ENCODE measurements at places on chromosomes 11 and 22.

DNA sequence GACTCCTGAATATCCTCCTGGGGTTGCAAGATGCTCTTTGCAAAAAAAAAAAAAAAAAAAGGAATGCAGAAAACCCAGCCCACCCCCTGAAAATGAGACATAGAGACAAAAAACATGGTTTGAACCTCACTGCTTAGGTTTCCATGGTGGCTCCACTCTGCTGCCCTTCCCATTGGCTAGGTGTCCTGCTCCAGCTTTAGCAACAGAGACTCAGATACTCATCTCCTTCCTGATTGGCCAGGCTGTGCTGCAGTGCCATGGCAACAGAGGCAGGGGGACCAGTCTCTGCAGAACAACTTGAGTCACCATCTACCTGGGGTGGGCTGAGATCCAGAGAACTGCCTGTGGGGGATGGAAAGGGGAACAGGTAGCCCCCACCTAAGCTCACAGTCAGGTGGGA, 17.4 kb upstream of the YWHAH start:
- no peak for DNase-seq

DNA sequence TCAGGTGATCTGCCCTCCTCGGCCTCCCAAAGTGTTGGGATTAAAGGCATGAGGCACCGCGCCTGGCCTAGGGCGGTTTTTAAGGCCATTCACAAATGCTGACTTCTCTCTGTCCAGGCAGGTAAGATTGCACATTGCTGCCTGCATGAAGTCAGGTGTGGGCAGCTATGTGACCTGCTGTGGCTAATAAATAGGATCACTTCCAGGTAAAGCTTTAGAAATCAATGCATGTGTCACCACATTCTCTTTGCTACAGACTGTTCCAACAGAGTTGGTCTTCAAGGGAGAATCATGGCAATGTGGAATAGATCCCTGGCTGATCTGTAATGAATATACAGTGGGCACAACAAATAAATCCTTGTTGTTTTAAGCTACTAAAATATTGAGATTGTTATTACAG, 260.3 kb upstream of the PITPNB start:
- DNase-seq: no peak

GRCh38 chr11:14764179-14764578, 120.6 kb downstream of the PDE3B start:
- no peak for DNase-seq

DNA sequence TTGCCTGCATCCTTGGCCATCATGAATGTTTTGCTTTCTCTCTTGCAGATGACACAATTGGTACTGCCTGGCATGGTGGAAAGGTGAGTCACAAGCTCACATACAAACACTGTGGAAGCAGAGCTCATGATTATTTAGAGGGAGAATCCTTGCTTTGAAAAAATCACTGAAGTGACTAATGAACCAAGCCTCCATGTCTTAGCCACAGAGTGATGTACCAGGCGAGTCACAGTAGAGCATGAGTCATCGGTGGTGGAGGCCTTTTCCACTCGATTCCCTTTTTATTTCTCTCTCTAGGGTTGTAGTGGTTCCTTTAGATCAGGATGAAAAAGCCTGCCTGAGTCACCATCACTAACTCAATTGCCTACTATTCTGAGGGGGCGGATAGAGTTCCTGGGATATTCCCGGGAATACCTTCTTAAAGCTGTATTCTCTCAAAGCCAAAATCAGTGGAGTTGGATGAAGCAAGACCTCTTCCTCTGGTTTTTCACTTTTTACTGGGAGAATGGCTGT, 49.6 kb upstream of the ALKBH3 start:
- no peak for DNase-seq

GRCh38 chr22:29309332-29310064, 3.0 kb downstream of the GAS2L1 start:
- no peak for DNase-seq

GRCh38 chr22:19629331-19629719, 85.0 kb upstream of the SEPTIN5 start:
- no peak for DNase-seq

GRCh38 chr22:30439836-30440235, 14.3 kb downstream of the MTFP1 start:
- DNase-seq: no peak

GRCh38 chr22:36378080-36378868, 9.5 kb downstream of the MYH9 start:
- DNase-seq: no peak

- no peak for DNase-seq
Measured at GRCh38 chr11:73379189-73379880, 3.1 kb downstream of the RELT start.

GRCh38 chr11:115515647-115516395, 11.6 kb upstream of the CADM1 start:
- no peak for DNase-seq

DNA sequence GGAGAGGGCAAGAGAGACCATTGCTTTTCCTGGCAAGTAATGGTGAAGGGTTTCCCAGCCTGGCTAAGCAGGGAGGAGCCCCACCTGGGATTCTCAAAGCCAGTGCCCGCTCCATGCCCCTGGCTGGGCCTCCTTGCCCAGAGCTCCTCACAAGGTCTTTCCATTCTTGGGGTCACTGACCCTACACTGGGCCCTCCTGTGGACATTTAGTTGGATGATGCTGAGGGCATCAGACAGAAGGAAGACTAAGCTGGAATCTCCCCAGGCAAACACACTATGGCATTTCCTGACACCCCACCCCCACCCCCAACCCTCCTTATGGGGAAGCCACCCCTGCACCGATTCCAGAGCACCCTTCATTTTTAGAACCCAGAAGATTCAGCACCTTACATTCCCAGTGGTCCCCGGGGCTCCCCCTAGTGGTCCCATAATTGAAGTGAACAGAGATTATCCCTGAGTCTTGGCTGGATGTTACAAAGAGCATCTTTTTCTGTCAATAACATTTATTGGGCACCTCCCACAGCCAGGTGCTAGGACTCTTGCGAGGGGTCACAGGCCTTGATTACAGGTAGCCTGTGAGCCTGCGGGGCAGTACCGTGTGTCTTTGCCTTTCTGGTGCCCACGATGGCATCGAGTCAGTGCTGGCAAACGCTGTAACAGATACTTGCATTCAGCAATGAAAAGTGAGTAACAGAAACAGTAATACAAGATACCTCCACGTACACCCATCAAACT, 548.5 kb downstream of the BUD13 start:
- no peak for DNase-seq

DNA sequence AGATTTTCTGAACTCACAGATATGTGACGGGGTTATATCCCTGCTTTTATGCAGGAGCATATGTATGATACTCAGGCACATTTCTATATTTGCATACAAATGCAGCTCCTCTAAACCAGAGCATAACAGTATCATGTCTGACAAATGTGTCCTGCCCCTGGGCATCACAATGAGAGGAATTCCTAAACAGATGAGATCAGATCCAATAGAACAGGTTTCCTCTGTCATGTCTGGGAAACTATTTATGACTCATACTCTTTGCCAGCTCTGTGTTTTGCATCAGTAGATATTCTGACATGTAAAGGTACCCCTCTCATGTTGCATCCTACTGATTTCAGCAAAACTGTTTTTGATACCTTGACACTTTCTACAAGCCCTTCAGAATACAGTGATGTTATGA, 29.4 kb downstream of the SYT9 start:
- no peak for DNase-seq

DNA sequence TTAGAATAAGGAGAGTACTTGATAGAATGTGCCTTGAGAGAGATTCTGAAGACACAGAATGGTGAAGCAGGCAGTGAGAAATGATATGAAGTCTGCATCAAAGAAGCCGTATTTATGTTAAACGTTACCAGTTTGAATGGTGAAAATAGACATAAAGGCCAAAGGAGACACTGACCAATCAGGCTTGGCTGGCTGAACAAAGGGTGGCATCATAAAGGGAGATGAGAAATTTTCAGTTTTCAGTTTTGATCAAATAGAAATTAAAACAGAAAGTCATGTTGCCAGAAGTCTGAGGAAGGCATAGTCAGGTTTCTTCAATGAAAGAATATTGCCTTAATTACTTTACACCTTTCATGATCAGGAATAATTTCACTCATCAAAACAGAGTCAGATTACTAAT, 6.6 kb downstream of the OR51F1 start:
- DNase-seq: no peak

DNA sequence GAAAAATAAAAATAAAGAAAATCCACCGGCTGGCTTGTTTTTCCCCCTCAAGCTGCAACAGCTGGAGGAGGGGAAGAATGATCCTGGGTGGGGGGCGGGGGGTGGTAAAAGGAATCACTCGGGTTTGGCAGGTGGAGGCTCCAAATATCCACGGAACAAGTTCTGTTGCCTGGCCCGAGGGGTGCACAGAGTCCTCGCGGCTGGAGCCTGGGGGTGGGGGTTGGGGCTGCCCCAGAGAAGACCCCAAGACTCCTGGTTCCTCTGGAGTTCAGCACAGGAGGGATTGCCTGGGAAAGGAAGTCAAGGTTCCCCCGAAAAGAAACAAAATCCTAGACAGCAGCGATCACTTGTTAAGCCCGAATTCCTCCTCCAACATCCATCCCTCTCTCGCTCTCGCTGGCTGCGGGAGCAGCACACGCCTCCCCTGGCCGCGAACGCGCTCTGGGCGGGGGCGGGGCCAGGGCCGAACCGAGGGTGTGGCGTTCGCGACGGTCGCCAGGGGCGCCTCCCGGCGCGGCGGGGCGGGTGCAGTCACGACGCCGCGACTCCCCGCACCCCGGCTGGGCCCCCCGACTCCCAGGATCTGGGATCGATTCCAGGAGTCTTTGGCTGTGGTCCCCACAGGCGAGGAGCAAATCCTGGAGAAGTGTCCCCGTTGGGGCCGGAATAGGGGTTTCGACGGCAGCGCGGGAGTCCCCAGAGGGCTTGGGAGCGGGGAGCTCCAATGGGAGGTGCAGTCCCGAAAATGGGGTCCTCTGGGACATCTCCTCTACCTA, at the start of gene KCNA4:
TSS of gene KCNA4 (minus strand) at position 443 of the 776 bp plus-strand sequence. CDS start 4,352 bp downstream, outside the sequence.
- no peak for DNase-seq

DNA sequence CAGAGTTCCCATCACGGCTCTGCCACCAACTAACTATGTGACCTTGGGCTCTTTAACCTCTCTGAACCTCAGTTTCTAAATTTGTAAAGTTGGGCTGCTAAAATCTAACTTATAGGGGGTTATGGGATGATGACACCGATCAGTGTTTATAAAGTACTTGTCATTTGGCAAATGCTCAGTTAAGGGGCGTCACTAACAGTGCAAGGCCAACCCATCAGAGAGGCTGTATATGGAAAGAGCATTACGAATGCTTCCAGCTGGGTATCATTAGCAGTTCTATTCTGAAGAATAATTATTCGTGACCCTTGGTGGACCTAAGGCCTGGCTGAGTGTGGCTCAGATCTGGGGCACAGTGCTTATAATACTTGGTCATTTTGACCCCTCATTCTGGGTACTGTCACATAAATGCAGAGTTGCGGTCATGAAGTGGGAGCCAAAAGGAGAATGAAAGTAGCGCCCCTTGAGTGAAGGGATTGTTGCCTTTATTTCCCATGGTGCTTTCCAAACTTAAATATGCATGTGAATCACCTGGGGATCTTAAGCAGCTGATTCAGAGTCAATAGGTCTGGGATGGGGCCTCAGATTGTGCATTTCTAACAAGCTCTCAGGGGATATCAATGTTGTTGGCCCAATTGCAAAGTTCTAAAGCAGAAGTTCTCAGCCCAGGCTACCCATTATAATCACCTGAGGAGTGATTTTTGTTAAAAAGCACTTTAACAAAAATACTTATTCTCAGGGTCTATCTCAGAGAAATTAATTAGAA, 115.8 kb downstream of the CSNK2A3 start:
- DNase-seq: no peak

DNA sequence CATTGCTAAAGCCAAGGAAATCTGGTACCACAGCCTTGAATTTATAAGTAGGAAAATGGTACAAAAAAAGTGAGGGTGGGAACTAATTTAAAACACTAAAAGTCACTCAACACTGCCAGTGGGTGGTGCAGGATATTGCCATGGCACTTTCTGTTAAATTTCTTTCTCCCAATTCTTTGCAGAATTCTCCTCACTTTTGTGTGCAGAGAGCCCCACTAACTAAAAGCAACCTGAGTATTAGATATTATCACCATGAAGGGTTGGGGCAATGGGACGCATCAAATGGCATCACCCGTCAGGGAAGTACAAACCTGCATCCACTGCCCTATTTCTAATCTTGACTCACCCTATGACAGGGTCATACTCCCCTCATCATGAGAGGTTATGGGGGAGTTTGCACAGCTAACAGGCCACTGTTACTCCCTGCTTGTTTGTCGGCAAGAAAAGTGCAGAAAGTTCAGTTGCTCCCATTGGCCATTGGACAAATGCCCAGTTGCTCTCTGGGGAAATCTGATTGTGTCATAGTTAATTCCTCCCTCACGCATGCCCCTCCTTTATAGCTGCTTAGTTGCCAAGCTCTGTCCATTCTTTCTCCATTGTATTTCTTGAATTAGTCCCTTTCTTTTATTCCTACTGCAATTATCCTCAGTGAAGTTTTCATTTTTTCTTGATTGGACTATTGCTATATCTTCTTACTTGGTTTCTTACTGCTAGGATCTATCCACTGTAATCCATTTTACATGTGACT, 93.8 kb upstream of the BLID start:
- DNase-seq: no peak

DNA sequence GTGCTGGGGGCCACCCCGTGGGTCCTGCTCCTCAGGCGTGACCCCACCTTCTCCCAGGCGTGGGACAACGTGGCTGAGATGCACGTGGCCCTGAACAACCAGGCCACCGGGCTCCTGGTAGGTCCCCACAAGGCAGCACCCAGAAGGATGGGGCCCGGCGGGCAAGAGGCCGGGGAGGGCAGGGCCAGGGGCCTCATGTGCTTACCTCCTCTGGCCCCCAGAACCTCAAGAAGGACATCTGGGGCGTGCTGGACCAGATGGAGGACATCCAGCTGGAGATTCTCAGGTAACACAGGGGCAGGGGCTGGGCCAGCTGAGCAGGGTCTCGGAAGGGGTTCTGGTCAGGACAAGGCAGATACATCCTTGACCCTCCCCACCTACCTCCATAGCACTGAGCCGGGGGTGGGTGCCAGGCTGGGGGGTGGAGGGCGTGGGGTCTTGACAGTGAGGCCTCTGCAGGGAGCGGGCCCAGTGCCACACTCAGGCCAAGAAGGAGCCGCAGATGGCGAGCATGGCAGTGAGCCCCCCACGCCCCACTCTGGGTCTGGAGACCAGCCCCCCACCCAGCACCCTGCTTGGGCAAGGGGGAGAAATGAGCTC, 186.3 kb downstream of the IGLL1 start:
- no peak for DNase-seq

Data from T-helper 22 cell (primary cell).